ENCODE measurements at places on chromosomes 13 and 19.

- peak; percentile 80 for DNase-seq
These were observed 91.7 kb upstream of the ANKRD10 start for GRCh38 chr13:111006506-111007031.

- DNase-seq, result no peak
These were observed 69.5 kb downstream of the TNFRSF19 start for GRCh38 chr13:23639674-23640073.

DNA sequence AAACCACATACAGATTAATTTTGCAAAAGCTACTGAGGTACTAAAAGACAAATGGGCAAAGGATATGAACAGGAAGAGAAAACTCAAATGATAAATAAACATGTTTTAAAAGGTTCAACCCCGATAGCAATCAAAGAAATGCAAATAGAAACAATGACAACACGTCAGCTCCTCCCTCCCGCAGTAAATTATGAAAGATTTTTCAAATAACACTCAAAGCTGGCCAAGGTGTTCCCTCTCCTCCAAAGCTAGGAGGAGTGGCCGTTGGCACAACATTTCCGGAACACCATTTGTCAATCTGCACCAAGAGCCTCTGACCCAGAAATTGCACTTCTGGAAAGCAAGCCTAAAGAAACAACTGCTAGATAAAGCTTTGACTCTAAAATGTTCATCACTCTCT is 28.3 kb downstream of the INSR start:
- peak; percentile 42 for DNase-seq

DNA sequence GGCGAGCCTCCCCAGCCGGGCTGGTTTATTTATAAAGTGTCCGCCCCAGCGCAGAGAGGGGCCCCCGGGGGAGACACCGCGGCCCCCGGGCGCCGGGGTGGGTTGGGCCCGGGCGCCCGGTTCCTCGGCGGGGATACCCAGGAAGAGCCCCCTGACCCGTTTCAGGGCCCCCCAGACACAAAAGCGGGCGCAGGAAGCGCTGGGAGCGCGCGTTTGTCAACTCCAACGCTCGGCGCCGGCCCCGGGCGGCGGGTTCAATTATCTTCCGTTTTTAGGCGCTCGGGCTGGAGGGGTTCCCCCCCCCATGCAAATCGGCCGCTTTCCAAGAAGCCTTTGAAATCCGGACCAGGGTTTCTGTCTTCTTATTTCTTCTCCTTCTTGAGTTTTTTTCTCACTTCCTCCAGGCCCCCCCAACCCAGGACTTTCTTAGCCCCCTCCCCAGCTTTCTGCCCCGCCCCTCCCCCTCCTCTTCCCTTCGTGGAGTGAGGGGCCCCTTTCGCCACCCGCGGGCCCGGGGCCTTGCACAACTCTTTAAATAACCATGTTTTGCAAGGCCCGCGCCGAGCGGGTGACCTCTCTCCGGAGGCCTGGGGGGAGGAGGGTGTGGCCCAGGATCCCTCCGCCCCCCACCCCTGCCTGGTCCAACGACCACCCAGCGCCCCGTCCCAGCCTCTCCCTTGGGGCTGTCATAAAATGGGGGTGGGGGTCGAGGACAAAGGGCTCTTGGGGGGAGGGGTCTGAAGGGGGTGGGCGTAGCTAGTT is 935 bp downstream of the ARID3A start:
- peak; percentile 75 for DNase-seq
